ENCODE measurements at places on chromosomes 2 and 18.

DNA sequence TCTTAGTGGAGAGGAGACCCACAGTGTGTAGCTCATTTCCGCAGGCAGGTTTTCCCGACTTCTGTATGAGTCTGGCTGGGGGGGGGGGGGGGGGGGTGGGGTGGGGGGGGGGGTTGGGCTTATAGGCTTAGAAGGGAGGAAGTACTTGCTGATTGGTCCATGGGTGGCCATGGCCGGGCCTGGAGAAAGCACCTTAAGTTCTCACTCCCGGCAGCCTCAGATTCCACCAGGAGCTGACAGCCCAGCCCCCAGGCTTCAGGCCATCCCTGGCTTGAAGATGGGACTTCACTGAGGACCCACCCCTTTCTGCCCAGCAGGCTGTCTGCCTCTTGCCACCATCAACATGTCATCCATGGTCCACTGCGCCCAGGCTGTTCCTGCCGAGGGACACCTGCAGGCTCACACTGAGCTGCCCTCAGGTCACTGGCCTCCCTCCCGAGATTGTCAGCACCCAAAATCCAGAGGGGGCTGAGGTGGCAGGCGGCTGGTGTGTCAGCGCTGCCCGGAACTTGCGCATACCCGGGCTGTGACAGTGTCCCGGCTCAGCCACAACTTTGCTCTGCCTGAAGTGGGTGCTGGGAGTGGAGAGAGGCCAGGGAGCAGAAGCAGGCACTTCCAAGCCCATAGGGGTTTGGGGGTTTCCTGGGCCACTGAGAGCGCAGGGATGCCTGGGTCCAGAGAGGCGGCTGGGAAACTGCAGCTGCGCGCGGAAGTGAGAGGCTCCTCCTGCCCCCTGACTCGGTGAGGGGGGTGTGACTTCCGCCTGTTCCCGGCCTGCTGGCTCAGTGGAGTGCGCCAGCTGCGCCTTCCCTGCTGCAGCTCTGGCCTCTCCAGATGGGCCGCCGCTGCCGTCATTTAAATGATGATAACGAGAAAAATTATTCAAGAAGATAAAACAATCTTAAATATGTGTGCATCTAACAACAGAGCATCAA lies 256.1 kb downstream of the RPRM start:
- DNase-seq: no peak

DNA sequence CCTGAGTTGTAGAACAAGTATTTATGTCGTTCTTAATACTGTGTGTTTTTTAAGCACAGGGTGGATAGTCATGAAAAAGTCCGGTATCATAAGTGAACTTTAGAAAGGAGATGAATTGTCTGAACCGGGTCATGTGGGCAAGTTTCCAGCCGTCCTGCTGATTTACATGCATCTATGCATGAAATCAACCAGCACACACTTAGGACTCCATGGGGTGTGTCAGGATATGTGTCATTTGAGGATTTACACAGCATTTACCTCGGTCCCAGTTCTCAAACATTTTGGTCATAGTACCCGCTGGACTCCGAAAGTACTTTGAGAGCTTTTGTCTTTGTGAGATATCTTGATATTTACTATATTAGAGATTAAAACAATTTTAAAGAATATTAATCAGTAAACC lies 47.5 kb upstream of the TWSG1 start:
- DNase-seq: no peak

GRCh38 chr2:135851858-135852257 lies 14.9 kb upstream of the LCT start:
- no peak for DNase-seq

- DNase-seq: no peak
These were observed 596.6 kb upstream of the GYPC start for GRCh38 chr2:126059379-126059778.

DNA sequence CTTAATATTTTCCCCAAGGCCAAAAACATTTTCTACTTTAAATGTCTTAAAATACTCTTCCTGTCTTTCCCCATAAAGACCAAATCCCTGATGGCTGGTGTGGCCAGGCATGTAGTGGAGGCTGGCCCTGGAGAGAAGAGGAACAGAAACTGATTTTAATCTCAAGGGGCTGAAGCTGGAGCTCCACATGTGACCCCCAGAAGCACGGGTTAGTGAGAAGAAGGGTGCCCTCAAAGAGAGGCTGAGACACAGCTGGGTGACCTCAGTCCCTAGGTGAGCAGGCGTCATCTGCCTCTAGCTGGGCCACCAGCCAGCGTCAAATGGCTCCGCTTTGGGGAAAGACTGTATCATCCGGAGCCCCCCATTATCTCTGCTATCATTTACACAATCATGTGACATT lies 19.3 kb upstream of the TMEM18 start:
- no peak for DNase-seq
